ENCODE measurements at places on chromosomes 4 and X.

DNA sequence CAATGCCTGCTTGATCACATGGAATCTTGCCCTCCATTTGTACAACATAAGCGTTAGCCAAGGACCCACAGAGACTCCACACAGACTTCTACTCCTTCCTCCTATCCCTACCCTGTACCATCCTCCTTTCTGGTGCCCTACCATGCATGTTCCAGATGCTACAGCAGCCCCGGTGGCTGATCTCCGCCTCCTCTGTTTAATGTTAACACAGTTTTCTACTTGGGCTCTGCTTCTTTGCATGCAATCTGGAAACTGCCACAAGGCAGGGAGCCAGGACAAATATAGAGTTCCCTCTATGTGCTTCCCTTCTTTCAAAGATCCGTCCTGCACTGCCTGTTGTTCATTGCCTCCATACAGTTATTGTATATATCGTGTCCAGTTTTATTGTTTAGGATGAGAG is 368.6 kb upstream of the TENM3 start:
- DNase-seq = no peak

DNA sequence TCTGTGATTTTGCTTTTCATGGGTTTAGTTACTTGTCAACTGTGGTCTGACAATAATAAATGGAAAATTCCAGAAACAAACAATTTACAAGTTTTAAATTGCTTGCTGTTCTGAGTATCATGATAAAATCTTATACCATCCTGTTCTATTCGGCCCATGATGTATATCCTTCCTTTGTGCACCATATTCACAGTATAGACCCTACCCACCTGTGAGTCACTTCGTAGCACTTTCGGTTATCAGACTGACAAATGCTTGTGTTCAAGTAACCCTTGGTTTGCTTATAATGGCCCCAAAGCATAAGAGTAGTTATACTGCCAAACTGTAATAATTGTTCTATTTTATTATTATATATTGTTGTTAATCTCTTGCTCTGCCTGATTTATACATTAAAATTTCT is 1183.4 kb upstream of the PCDH7 start:
- DNase-seq = no peak

- DNase-seq = no peak
These were observed 325.6 kb downstream of the CAMK2D start for GRCh38 chr4:113435893-113436292.

DNA sequence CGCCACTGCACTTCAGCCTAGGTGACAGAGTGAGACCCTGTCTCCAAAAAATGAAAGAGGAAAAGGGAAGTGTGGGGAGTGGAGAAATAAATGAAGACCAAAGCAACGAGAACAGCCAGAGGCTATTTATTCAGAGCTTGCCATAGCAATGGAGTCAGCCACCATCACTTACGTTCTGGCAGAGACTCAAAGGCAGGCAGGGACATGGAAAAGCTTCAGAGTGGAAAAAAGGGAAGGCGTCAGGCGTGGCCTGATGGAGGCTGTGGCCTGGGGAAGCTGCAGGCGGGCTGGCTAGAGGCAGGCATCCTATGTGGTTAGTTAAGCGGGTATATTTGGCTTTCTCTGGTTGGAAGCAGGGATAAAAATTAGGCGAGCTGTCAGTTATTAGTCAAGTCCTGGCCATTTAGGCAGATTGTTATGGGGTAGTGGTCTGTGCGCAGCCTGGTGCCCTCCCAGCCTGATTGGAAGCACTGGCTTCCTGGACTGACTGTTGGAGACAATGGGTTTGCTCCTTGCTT is 73.3 kb downstream of the DCTD start:
- peak; percentile 36 for DNase-seq

DNA sequence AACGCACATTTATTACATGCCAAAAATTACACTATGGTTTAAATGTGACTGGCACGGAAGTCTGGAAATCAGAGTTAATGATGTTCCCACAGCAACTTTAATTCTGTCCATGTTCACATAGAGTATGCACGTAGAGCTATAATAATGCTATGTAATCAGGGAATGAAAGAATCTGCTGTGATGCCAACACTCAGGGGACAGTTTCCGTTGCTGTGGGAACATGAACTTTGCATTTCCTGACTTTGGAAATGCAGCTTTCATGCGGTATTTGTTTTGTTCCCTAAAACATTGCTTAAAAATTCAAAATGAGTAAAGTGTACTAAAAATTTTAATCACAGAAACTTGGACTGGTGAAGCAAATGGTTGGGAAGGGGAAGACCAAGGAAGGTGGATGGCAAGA is 65.7 kb downstream of the MAGEA1 start:
- DNase-seq = no peak

Data from left hindlimb (tissue), 1 donor.